ENCODE measurements at places on chromosomes 16 and 17.

GRCh38 chr17:59696682-59697277 is 10.4 kb downstream of the PTRH2 start:
- DNase-seq, result no peak
- peak overlapping the region; percentile 28 for H3K27ac ChIP-seq
- peaks cover 87% of the 10 kb centered on the region for H3K36me3 ChIP-seq
- no peaks in the 10 kb centered on the region for H3K27me3 ChIP-seq

GRCh38 chr16:3027489-3027795 is 3.6 kb downstream of the THOC6 start:
- H3K36me3 ChIP-seq, result peaks cover 14% of the 10 kb centered on the region
- no peak for DNase-seq
- H3K4me1 ChIP-seq, result peaks cover 14% of the 10 kb centered on the region
- peaks cover 21% of the 10 kb centered on the region for H3K27me3 ChIP-seq

- no peak overlapping the region for H3K4me3 ChIP-seq
- H3K27ac ChIP-seq, result no peak overlapping the region
- no peak for DNase-seq
- H3K27me3 ChIP-seq, result peaks cover 97% of the 10 kb centered on the region
- H3K4me1 ChIP-seq, result no peaks in the 10 kb centered on the region
- no peaks in the 10 kb centered on the region for H3K36me3 ChIP-seq
Measured at GRCh38 chr17:48609033-48609432, 1.8 kb downstream of the HOXB7 start.

DNA sequence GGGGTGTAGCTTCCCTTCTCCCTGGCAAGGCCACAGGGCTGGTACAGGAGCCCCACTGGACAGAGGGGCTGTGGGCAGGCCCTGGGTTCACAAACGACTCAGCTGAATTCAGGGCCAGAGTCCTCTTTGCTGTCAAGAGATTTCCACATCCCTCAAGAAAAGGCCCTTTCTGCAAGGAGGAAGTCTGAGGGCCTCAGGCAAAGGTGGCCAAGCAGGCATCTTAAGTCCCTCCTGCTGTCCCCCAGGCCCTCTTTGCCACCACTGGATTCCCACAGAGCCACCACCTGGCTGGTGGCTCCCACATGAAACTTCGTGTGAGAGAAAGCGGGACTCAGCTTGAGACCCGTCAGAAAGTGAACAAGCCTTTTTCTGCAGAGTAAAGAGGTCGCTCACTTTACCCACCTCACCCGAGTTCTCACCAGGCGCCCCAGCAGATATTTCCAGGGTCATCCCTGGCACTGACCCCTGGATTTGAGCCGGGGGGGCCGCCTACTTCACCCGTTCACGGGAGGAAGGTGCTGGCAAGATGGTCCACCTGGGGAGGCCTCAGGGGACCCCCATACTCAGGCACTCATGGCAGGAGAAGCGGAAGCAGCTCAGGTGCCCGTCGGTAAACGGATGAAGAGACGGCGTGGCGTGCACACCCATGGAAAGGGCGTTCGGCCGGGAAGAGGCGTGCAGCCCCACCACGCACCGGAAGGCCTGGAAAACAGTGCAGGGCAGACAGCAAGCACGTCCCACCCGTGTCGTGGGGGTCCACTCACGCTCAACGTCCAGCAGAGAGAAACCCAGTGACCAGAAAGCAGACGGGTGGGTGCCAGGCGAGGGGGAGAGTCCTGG is 3.6 kb downstream of the RNF166 start:
- peaks cover 8% of the 10 kb centered on the region for H3K36me3 ChIP-seq
- no peak for DNase-seq
- no peak overlapping the region for H3K4me3 ChIP-seq
- no peak overlapping the region for H3K27ac ChIP-seq

DNA sequence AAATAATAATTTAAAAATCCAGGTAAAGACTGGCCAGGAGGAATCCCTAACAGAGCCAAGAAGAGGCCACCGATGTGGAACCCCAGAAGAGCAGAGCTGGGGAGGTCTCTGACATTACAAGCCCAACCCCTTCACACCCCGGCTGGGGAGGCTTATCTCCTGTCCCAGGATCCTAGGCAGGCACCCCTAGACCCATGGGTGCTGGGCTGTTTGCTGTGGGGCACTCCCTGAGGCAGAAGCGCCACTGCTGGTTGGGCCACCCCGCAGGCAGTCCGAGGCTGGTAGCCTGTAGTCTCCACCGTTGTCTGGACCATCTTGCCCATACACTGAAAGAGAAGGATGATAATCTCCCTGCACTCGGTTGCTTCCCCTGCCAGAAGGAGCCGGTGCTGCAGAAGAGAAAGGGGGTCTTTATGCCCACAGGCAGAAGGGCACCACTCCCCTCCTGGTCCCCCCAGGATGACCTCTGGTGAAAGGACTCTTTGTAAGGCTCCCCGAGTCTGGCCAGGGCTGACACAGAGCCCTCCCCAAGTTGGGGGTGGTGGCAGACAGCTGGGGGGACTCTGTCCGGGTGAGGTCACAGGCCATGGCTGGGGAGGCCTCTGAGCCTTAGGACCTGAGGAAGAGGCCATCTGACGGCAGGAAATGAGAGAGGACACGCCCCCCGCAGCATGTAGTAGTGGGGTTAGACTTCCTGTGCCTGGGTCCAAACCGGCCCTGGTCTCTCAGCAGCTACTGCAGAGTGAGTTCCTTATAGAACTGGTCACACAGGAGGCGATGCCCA is 34.2 kb downstream of the CFAP20 start:
- no peak for DNase-seq
- H3K4me3 ChIP-seq, result no peak overlapping the region

DNA sequence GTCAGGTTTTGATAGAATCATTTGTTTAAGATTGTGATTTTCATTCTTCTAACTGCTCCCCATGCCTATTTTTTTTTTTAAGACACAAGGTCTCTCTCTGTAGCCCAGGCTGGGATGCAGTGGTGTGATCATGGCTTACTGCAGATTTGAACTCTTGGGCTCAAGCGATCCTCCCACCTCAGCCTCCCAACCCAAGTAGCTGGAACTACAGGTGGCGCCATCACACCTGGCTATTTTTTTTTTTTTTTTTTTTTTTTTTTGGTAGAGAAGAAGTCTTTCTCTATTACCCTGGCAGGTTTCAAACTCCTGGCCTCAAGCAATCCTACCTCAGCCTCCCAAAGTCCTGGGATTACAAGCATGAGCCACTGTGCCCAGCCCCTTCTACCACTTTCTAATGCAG is 223.3 kb downstream of the CBLN1 start:
- no peak overlapping the region for H3K4me3 ChIP-seq
- H3K27ac ChIP-seq, result no peak overlapping the region
- no peaks in the 10 kb centered on the region for H3K36me3 ChIP-seq
- H3K27me3 ChIP-seq, result no peaks in the 10 kb centered on the region
- H3K4me1 ChIP-seq, result no peaks in the 10 kb centered on the region
- DNase-seq, result no peak

DNA sequence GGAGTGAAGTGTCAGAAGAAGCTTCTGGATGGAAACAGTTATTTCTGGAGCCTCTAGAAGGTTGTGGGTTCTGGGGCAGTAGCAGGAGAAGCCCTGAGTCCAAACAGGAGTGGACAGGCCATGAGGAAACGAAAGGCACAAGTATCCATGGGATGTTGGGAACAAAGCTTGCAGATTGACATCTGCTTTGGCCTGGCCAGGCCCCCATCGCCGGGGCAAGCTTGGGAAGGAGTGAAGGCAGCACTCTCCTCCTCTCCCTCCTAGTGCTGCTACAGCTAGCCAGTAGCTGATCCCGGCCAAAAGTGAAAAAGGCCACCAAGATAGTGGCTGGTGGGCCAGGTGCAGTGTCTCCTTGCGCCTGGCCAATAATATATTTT is 40.4 kb downstream of the B9D1 start:
- no peak overlapping the region for H3K27ac ChIP-seq
- H3K4me3 ChIP-seq, result no peak overlapping the region
- H3K27me3 ChIP-seq, result no peaks in the 10 kb centered on the region

GRCh38 chr17:7579834-7580603 is 581 bp downstream of the CD68 start:
- H3K4me1 ChIP-seq, result peaks cover 59% of the 10 kb centered on the region
- H3K36me3 ChIP-seq, result peaks cover 39% of the 10 kb centered on the region
- H3K4me3 ChIP-seq, result peak overlapping the region; percentile 61
- DNase-seq, result no peak
- no peaks in the 10 kb centered on the region for H3K27me3 ChIP-seq
- H3K27ac ChIP-seq, result peak overlapping the region; percentile 71

DNA sequence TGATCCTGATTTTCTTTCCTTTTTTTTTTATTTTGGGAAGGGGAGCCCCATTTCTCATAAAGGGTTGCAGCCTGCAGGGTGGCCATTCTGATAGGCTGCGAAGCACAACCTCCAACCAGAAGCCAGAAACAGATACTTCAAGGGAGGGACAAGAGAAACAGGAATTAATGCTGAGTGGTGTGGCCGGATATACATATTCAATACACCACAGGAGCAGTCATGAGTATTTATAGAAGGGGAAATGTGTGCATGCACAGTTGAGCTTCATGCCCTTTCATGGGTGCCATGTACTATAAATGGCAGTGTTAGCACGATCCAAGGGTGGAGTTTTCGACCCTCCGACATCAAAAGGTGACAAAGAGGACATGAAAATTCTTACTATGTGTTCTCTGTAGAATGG is 320.8 kb downstream of the CBLN1 start:
- H3K27me3 ChIP-seq, result no peaks in the 10 kb centered on the region
- H3K27ac ChIP-seq, result no peak overlapping the region
- no peaks in the 10 kb centered on the region for H3K36me3 ChIP-seq
- DNase-seq, result no peak
- H3K4me3 ChIP-seq, result no peak overlapping the region
- H3K4me1 ChIP-seq, result peaks cover 22% of the 10 kb centered on the region

GRCh38 chr16:2045965-2046892 is 1.4 kb downstream of the NTHL1 start:
- no peak overlapping the region for H3K27ac ChIP-seq
- peaks cover 13% of the 10 kb centered on the region for H3K4me1 ChIP-seq
- H3K27me3 ChIP-seq, result no peaks in the 10 kb centered on the region
- DNase-seq, result no peak

DNA sequence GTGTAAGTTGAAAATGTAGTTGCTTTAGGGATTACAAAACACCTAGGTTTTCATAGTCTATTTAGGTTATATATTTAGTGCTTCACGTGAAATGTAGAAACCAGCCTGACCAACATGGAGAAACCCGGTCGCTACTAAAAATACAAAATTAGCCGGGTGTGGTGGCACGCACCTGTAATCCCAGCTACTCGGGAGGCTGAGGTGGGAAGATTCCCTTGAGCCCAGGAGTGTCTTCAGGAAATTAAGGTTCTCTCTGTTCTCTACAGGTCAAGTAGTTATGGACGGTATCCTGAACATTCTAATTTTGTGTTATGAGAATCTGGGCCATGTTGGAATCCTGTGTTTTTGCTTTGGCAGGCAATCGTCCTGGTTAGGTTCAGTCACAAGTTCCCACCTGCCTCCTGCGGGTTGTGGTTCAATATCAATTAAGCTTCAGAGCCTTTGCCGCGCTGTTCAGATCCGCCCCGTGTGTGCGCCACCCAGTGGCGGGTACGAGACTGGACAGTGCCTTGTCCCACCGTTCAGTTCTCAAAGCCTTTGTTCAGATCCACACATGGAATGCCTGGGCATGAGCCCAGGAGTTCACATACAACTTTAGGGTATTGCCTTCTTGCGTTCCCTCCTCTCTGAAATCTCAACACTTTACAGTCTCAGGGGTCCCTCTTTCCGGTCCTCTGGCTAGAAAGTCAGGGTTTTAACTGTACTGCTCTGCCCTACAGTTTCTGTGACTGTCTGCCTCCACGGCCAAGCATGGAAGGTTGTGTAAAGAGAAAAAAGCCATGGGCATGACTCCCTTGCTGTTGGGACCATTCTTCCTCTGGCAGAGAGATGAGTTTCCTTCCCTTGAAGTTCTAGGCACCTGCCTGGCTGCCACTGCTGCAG is 41.7 kb downstream of the HEATR6 start:
- DNase-seq, result peak; percentile 81
- H3K36me3 ChIP-seq, result no peaks in the 10 kb centered on the region
- H3K4me1 ChIP-seq, result peaks cover 4% of the 10 kb centered on the region
- no peak overlapping the region for H3K27ac ChIP-seq
- peak overlapping the region; percentile 4 for H3K4me3 ChIP-seq
- H3K27me3 ChIP-seq, result peaks cover 13% of the 10 kb centered on the region

GRCh38 chr17:48499735-48500434 is 30.9 kb downstream of the HOXB1 start:
- H3K27me3 ChIP-seq, result peaks cover 30% of the 10 kb centered on the region
- H3K36me3 ChIP-seq, result no peaks in the 10 kb centered on the region
- no peak overlapping the region for H3K27ac ChIP-seq
- H3K4me1 ChIP-seq, result no peaks in the 10 kb centered on the region
- DNase-seq, result no peak

DNA sequence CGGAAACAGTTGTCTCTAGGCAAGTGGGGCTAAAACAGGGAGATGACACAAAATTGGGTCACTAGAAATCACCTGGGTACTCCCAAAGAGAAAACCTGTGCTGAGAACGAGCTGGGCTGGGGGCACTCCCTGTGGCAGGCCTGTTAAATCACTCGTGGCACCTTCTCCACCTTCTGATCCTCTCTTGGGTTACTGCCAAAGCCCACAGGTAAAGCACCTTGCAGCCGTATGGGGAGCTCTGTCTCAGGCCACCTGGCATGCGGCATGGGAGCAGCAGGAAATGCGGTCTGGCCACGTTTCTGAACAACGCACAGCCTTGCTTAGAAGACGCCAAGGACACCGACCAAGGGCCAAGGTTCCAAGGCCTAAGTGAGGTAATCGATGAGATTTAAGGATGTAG is 21.5 kb upstream of the ICAM2 start:
- no peak overlapping the region for H3K27ac ChIP-seq
- H3K27me3 ChIP-seq, result no peaks in the 10 kb centered on the region
- H3K4me1 ChIP-seq, result no peaks in the 10 kb centered on the region
- no peak for DNase-seq
- H3K36me3 ChIP-seq, result peaks cover 35% of the 10 kb centered on the region

DNA sequence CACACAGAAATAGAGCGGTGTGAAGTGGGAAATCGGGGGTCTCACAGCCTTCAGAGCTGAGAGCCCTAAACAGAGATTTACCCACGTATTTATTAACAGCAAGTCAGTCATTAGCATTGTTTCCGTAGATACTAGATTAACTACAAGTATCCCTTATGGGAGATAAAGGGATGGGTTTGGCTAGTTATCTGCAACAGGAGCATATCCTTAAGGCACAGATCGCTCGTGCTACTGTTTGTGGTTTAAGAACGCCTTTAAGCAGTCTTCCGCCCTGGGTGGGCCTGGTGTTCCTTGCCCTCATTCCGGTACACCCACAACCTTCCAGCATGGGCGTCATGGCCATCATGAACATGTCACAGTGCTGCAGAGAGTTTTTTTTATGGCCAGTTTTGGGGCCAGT is 27.0 kb downstream of the TMC6 start:
- no peaks in the 10 kb centered on the region for H3K4me1 ChIP-seq
- H3K27ac ChIP-seq, result no peak overlapping the region
- H3K27me3 ChIP-seq, result no peaks in the 10 kb centered on the region
- no peak for DNase-seq
- H3K36me3 ChIP-seq, result peaks cover 20% of the 10 kb centered on the region

DNA sequence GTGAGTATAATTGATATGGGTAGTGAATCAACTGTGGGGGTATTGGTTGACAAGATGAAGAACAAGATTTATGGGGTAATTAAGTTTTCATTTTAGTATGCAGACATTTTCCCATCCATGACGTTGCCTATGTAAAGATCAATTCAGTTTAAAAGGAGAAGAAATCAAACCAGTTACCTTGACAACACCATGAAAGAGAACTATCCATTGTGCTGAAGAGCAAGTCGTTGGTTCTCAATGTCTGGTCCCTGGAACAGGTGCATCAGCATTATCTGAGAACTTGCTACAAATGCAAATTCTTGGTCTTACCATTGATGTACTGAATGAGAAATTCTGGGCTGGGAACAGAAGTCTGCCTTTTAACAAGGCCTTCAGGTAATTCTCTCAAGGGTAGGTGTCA is 801 bp upstream of the OR4D2 start:
- no peak overlapping the region for H3K27ac ChIP-seq
- H3K36me3 ChIP-seq, result no peaks in the 10 kb centered on the region
- H3K27me3 ChIP-seq, result no peaks in the 10 kb centered on the region
- no peaks in the 10 kb centered on the region for H3K4me1 ChIP-seq
- no peak for DNase-seq
